ENCODE measurements at places on chromosomes 16 and 17.

DNA sequence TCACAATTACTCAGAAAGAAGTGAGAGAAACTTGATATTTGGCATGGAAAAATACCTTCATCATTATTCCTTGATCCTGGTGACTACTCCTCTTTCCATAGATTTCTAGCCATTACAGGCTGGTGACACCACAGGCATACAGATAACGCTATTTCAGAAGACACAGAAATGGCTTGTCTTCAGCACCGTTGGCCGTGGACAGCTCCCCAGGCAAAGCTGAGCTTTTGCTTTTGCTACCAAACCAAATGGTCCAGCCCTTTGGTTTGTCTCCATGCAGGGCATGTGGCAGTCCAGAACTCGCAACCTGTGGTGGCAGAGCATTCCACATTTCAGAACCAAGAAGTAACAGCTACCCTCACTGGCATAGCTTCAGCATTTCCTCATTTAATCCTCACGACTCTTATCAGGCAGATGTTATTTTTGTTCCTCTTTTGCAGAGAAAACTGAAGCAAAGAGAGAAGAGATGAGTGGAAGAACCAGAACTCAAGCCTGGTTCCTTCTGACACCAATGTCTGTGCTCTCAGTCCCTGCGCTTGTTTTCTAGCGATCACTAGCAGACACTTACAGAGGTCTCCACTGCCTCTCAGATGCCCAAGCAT is 55.5 kb downstream of the HS3ST4 start:
- DNase-seq = no peak

DNA sequence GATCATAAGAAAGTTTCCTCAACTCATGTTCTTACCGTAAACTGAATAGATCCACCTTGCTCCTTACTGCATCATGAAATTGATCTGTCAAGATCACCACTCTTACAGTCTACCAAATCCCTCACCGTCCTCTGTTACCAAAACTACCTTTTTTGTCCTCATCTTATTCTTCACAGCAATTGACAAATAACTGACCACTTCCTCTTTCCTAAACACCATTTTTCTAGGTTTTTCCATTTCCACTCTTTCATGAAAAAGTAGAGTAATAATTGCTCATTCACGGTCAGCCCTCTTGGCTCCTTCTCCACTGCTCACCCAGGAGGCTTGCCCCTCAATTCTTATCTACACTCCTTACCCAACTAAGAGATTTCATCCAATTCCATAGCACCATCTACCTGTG is 44.9 kb downstream of the ABCA5 start:
- DNase-seq = no peak

DNA sequence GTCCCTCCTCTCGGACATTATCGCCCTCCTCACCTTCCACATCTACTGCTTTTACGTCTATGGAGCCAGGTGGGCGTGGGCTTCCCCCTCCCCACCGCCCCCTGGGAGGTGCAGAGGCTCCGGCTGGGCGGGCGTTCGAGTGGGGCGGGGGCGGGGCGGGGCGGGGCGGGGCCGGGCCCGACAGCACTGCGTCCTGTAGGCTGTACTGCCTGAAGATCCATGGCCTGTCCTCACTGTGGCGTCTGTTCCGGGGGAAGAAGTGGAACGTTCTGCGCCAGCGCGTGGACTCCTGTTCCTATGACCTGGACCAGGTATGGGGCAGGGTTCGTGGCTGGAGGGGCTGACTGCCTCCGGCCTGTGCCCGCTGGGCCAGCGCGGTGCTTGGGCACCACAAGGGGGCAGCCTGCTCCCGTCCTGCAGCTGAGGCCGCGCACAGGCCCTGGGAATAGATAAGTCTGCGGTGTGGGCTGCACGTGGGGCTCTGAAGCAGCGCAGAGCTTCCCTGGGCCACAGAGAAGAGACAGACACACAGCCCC is 9.2 kb downstream of the PIGQ start:
- DNase-seq = peak; percentile 19

GRCh38 chr17:19567216-19568015 is 33.8 kb downstream of the SLC47A1 start:
- no peak for DNase-seq

- no peak for DNase-seq
These were observed 9.4 kb upstream of the TEDC2 start for GRCh38 chr16:2450535-2450934.

GRCh38 chr17:39674702-39675389 is 6.6 kb downstream of the PNMT start:
- no peak for DNase-seq

GRCh38 chr16:83338941-83339340 is 468.8 kb upstream of the HSBP1 start:
- no peak for DNase-seq

- DNase-seq = peak; percentile 14
These were observed 55.4 kb downstream of the TNRC6C start for GRCh38 chr17:78013683-78014467.

- DNase-seq = no peak
These were observed 702 bp downstream of the PHF23 start for GRCh38 chr17:7238420-7239090.

- no peak for DNase-seq
These were observed 38.1 kb upstream of the SSTR5 start for GRCh38 chr16:1034230-1035065.

GRCh38 chr17:798246-798645 is 16.1 kb downstream of the MRM3 start:
- no peak for DNase-seq

DNA sequence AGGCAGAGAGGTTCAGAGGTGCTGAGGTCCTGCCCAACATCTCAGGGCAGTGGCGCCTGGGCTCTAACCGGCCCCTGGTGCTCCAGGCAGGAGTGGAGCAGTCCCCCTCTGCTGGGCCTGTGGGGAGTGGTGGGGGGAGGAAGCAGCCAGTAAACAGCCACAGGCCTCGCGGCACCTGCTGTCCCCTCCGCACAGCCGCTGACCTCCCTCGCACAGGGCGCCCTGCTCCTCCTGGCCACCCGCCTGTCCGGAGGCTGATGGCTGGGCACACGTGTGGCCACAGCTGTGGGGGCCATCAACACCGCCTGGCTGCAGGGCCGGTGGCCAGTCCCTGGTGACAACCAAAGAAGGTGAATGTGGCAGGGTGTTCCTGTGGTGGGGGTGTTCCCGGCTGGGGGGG is 36.8 kb upstream of the PABPN1L start:
- no peak for DNase-seq

GRCh38 chr16:895371-895770 is 75.4 kb downstream of the LMF1 start:
- DNase-seq = no peak

DNA sequence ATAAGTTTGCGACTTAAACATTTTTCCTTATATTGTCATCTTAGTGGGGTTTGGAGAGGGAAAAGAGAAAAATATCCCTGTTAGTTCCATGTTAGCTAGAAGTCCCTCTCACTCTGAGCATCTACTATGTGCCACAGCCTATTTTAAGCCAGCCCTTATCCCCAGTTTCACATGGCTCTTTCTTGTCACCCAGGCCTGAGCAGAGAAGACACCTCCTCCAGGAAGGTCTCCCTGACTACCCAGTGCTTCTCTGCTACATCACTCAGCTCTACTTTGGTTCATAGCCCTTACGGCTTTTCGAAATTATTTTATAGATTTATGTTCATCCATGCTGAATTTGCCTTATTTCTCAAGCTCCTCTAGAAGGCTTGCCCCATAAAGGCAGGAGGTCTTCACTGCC is 7.2 kb upstream of the MAP2K3 start:
- DNase-seq = no peak

GRCh38 chr17:40953881-40954280 is 12.9 kb downstream of the KRT39 start:
- DNase-seq = no peak

DNA sequence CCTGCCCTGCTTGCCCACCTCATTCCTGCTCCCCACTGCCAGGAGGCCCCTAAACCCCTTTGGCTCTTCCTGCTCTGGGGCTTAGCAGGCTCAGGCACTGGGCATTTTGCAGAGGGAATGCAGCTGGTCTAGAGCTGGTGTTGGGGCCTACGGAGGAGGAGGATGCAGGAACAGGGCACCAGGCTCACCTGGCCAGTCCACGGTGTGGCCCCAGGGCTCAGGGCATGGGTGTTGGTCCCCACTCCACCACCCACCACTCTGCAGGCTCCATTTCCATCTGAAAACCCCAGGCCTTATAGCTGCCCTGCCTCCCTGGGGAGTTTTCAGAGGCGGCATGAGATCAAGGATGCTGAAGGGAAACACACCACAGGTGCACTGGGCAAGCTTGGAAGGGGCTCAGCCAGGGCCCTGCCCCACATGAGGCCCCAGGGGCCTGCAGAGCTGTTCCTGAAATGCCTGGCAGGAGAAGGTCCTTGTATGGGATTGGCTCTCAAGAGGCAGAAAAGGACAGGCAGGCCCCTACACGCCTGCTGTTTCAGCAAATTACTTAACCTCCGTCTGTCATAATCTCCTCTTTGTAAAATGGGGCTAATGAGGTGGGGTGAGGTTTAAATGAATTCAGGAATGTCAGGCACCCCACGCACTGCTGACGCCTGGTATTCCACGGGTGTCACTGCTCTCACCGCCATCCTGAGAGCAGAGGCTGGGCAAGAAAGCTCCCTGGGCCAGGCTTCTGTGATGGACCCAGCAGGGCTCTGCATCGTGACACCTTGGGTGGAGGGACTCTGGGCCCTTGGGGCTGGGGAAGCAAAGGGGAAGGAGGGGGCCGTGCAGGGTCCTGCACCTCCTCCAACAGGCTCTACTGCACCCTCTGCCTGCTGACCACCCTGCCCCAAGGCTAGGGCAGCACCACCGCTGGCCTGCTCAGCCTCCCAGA is 9.3 kb downstream of the SLC47A2 start:
- DNase-seq = no peak

DNA sequence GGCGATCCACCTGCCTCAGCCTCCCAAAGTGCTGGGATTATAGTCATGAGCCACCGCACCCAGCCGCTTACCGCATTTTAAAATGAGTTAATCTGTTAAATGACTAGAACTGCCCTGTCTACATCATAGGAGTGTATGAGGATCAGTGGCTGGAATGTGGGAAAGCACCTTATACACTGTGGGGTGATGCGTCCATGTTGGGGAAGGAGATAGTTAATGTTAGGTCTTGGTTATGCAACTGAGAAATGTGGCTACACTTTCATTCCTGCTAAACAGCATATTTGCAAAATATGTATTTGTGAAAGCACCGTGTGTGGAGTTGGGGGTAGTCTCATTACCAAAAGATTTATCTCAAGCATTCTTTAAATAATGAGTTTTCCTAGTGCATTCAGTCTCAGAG is 107.6 kb downstream of the SPACA3 start:
- no peak for DNase-seq

- no peak for DNase-seq
These were observed 212.3 kb downstream of the SHISA9 start for GRCh38 chr16:13113741-13114140.

GRCh38 chr16:642189-643049 is 791 bp downstream of the MCRIP2 start:
- no peak for DNase-seq

GRCh38 chr17:79702034-79702433 is 28.7 kb upstream of the ENPP7 start:
- no peak for DNase-seq

GRCh38 chr17:9364837-9365430 is 210.7 kb downstream of the STX8 start:
- no peak for DNase-seq

GRCh38 chr17:40343219-40344119 is 21.1 kb downstream of the GJD3 start:
- DNase-seq = no peak

- no peak for DNase-seq
These were observed 11.0 kb downstream of the C17orf67 start for GRCh38 chr17:56822725-56823124.

- DNase-seq = no peak
These were observed 6.7 kb downstream of the CLEC16A start for GRCh38 chr16:10951026-10951425.

GRCh38 chr17:14752011-14752410 is 451.1 kb downstream of the HS3ST3B1 start:
- no peak for DNase-seq

GRCh38 chr17:79930877-79931816 is 91.9 kb upstream of the CBX4 start:
- DNase-seq = no peak

GRCh38 chr17:67217446-67217845 is 27.6 kb downstream of the HELZ start:
- no peak for DNase-seq

- DNase-seq = no peak
These were observed 9.1 kb upstream of the MSL1 start for GRCh38 chr17:40112718-40113109.

DNA sequence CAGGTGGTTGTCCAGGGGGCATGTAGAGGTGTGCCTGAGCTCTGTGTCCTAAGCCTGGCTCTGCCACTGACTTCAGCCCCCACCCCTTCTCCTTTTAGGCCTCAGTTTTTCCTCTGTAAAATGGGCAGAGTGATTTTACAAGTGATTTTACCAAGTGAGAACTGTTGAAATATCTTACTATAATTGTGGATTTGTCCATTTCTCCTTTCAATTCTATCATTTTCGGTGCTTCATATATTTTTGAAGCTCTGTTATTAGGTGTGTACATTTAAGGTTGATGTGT is 21.7 kb upstream of the HOXB9 start:
- no peak for DNase-seq

DNA sequence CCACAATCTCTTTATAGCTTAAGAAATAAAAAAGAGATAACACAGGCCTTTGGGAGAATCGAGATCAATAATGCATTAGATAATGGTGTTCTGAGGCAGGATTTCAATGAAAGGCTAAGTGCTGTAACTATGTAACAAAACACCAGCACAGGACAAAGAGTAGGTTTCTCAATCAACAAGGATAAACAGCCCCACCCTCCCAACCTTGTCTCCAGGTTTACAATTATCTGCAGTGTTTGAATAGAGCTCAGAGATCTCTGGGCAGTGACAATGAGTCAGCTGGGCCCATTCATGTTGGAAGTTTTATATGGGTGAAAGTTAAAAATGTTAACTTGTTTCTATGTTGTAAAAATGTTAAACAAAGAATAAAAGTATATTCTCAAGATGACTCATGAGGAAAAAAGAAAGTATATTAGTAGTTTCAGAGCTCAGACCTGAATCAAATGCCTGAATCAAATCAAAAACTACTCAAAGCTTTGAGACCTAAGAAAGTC is 17.0 kb upstream of the KRT20 start:
- no peak for DNase-seq

Measured in stimulated activated CD8-positive, alpha-beta memory T cell treated with anti-CD3 and anti-CD28 coated beads, Interleukin-15, amount 100 ng/mL, for 1 hour (primary cell).